ENCODE measurements at places on chromosomes 16 and 17.

- no peak for DNase-seq
Observed at GRCh38 chr16:83138512-83138911, 511.7 kb downstream of the CDH13 start.

DNA sequence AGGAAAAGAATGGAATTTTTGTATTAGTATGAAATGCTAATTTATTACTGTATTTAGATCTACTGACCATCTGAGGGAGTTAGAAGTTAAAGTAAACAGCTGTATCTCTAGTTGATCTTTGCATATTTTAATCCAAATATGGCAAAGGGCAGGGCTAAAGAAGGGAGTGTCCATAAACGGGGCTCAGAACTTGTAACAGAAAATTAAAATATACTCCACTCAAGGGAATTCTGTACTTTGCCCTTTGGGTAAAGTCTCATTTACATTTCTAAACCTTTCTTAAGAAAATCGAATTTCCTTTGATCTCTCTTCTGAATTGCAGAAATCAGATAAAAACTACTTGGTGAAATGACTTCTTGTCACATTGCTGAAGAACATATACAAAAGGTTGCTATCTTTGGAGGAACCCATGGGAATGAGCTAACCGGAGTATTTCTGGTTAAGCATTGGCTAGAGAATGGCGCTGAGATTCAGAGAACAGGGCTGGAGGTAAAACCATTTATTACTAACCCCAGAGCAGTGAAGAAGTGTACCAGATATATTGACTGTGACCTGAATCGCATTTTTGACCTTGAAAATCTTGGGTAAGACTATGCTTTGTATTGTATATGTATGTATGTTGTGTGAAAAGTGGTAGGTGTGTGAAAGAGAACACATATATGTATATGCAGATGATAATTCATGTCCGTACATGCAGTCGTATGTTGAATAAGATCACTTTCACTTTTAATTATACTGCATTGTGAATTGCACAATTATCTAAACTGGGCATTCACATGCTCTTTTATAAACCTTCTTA, at the start of gene ASPA:
Gene ASPA (plus strand): TSS at position 186 of the 799 bp plus-strand sequence. CDS start 163 bp downstream, at position 349.
- no peak for DNase-seq

DNA sequence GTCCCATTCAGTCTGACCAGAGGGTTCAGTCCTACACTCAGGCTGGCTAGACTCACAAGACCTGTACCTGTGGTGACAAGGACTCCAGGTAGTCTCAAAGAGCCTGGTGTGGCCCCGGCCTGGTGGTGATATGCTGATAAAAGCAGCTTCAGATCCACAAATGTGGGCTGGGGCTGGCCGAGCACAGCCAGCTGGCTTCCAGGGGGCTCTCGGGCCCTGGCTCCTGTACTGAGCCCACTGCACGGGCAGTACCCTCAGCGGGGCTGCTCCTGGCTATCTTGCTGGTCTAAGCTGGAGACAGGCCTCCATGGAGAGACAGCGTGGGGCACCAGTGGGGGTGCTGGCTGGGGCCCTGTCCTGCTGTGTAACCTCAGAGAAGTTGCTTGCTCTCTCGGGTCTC, 4.3 kb downstream of the SMIM5 start:
- no peak for DNase-seq

- DNase-seq = no peak
Observed at GRCh38 chr17:37292429-37293139, 83.2 kb upstream of the C17orf78 start.

GRCh38 chr17:74459622-74460021, 6.8 kb upstream of the CD300A start:
- DNase-seq = no peak

GRCh38 chr16:51268237-51268636, 117.2 kb upstream of the SALL1 start:
- no peak for DNase-seq

- no peak for DNase-seq
Observed at GRCh38 chr17:74532115-74532514, 840 bp upstream of the CD300LB start.

GRCh38 chr17:27733773-27734172, 66.6 kb downstream of the NOS2 start:
- no peak for DNase-seq

DNA sequence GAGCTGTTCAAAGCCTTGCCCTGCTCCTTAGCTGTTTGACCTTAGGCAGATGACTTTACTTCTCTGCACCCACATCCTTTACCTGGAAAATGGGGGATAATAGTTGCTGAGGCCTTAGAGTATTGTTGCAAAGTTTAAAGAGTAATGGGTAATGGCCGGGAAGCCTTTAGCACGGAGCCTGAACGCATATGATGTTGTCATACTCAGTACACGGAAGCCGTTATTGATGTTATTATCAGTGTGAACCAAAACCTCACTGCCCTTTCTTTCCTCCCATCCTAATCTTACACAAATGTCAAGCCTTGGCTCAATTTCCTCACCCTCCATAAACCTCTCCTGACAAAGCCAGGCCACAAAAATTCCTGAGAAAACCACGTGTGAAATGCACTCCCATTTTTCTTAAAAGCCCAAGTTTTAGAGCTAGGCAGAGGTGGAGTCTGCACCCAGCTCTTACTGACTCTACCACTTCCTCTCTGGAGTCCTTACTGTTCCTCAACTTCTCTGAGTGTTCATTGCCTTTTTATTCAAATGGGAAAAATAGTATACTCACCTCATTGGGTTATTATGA, 67.3 kb upstream of the CACNG3 start:
- DNase-seq = no peak

- DNase-seq = no peak
Observed at GRCh38 chr17:39486242-39486641, 25.0 kb downstream of the CDK12 start.

DNA sequence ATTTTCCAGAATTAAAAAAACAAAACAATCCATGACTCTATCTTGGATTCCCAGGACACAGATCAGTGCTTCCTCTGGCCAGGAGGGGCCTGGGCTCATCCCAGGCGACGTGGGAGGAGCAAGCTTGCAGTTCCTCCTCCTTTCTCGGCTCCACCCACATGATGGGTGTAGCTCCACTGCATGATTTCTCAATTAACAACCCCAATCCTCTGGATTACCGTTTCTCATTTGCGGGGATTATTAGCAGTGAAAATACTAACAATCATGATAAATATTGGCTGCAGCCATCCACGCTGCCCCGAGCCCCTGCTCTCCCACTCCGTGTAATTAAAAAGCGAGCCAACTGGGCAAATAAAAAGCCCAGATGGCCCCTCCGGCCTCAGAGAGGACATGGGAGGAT, 46.4 kb upstream of the SDK2 start:
- no peak for DNase-seq

- DNase-seq = no peak
Observed at GRCh38 chr17:32020943-32021614, 13.9 kb downstream of the LRRC37B start.

GRCh38 chr16:65154321-65154720, 32.5 kb upstream of the CDH11 start:
- no peak for DNase-seq

Measured in NCI-H1092 (cell line).